ENCODE measurements at places on chromosomes 2 and 18. TPM values are rescaled to one million over a fixed set of nuclear protein-coding genes. Genes with fewer than 3 reads are reported as not detected.

ANKRD53 gene
- 1.3 TPM for total RNA-seq

VWA3B gene
- not detected for total RNA-seq

E2F6 gene
- total RNA-seq: 11.2 TPM

IL36B gene
- total RNA-seq: not detected

SNTG2 gene
- total RNA-seq: not detected

CCDC85A gene
- not detected for total RNA-seq

SLC9A4 gene
- not detected for total RNA-seq

TLX2 gene
- total RNA-seq: not detected

HOXD8 gene
- not detected for total RNA-seq
